CD4-positive, alpha-beta T cell (primary cell): ENCODE measurements at places on chromosomes 13 and 19.

DNA sequence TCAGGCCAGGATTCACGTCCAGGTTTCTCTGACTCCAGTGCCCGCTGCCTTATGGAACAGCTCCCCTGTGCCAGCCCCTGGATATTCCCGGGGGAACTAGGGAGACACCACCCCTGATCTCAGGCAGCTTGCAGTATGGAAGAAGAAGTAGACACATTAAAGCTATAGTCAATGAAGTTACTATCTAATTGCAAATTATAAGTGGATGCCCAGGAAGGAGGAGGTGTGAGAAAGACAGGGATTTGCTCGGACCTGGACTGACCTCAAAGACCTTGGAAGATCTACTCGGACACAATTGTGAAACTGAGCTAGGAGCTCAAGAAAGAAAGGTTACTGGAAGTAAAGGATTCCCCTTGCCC is 10.4 kb downstream of the SIGLEC11 start:
- no peak for DNase-seq

DNA sequence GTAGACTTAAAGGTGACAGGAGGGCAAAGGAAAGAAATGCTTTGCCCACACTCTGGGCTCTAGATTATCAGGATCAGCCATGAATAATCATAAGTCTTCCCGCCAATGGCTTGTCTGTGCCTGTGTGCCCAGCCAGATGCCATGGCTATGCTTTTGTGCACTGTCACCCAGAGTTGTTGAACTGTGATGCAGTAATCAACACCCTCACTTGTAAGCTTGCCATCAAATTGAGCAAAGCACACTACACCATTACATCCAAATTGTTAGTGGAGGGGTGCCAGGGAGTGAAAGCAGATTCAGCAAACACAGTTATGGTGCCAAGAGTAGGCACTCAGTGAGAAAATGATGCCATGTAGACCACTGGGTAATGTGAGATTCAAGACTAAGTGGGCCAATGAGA is 845.3 kb upstream of the MIR17HG start:
- no peak for DNase-seq

DNA sequence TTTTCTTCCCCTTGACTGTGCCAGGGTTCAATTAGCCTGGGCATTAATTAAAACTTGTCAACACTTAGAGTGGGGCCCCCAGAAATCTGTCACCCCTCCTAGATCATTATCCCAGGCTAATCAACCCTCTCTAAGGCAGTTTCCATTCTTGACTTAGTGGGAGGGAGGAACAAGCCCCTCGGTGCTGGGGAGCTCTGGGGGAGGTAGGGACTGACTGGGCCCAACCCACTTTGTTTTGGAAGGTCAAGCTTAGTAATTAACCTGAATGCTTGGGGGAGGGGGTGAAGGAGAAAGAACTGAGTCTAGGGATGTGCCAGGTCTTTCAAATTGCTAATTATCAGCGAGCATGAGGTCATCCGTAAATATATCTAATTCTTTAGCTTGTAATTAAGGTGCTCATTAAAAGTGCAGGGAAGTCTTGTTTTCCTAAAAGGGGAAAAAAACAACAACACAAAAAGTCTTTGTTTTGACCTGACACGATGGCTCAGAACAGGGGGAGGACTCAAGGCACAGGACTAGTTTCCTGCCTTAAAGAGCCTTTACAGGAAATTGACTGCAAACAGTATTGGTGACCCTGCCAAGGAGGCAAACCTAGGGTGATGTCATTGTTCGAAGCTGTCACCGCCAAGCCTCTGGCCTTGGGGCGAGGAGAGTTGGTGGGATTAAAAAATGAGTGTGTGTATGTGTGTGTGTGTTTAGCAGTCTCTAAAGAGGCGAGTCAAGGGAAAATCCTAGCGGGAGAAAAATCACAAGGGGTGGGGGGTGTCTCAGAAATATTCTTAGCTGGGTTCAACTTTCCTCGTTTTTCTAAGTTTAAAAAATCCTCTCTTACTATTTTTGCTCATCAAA is 19.4 kb downstream of the ACTN4 start:
- DNase-seq, result no peak

GRCh38 chr19:56350416-56351045 is 35.9 kb upstream of the ZSCAN5A start:
- no peak for DNase-seq

GRCh38 chr13:39540929-39541605 is 61.9 kb downstream of the LHFPL6 start:
- DNase-seq, result no peak

DNA sequence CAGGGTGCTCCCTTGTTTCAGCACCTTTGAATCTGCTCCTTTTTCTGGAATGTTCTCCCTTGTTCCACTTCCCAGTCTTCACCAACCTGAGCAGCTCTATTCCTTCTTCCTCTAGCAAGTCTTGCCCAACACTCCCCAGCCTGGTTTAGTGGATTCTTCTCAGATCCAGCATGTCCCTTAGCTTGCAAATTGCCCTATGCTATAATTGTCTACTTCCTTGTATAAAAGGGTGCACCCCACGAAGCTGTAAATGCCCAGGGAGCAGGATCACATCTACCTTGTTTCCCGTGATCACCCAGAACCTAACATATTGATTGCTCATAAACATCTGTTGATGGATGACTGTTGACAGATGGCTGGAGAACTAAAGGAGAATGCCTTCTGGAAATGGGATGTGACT is 93.2 kb upstream of the C1QTNF9B start:
- DNase-seq, result no peak
